ENCODE measurements at places on chromosomes 4 and X.

- DNase-seq: no peak
Measured at GRCh38 chr4:54169176-54169575, 59.9 kb upstream of the PDGFRA start.

DNA sequence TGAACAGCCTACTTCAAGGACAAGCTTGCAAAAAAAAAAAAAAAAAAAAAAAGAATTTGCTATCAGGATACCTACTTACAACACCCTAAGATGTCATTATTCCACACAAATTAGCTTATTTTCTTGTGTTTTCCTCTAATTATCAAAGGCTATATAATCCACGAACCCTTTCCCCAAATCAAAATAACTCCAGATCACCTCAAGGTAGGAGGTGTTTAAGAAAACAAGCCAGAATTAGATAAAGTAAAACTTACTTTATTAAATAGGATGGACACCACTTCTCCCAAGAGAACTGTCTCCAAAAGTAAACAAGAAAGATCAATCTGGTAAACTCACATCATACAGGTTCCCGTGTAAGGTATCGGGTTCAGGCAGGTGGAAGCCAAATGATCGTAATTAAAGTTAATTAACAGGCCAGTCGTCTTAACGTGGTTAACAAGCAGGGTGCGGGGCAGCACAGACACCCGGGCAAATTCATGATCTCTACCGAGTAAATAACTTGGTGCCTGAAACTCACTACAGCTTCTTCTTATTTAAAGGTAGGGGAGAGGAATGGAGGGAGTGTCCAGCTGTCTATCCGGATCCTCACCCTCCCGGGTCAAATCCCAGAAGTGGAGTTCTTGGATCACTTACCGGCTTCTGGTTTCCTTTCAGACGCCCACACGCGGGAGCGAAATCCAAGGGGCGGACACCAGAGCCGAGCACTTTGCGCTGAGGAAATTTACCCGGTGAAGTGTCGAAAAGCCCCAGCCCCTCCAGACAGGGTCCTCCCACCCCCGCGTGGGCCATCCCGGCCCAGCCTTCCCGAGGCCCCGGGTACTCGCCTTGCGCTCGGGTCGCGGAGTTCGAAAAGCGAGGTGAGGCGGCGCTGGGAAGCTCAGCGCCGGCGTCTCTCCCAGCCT, 708 bp downstream of the ARAP2 start:
- DNase-seq: no peak

- no peak for DNase-seq
Measured at GRCh38 chr4:184897895-184898294, 72.1 kb upstream of the ACSL1 start.

- no peak for DNase-seq
Measured at GRCh38 chrX:110282922-110283321, 35.0 kb downstream of the AMMECR1 start.

DNA sequence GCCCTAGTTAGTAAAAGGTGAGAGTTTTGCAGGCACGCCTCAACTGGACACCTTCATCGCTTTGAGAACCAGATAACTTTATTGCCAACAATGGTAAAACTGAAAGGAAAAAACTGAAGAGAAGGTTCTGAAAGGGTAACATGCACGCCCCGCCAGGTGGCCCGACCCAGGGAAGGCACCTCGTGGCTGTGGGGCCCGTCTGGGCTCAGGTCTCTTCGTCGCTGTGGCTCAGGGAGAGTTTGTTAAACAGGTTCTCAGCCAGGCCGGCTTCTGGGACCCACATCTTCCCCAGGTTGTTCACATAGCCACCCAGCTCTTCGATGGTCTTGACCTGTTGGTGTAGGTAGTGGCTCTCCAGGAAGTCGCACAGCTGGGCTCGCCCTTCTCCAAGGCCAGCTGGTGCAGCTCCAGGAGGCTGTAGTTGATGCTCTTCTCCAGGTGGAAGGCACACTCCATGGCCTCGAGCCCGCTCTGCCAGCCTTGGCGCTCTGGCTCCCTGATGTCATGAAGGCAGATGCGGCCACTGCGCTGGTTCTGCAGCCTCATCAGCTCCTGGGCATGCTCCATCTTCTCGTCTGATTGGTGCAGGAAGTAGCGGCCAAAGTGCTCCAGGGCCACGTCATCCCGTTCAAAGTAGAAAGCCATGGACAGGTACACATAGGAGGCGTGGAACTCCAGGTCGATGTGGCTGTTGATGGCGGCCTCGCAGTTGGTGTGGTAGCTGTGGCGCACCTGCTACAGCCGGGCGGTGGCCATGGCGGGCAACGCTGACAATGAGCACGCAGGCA, 69.7 kb downstream of the FAM47C start:
- no peak for DNase-seq

DNA sequence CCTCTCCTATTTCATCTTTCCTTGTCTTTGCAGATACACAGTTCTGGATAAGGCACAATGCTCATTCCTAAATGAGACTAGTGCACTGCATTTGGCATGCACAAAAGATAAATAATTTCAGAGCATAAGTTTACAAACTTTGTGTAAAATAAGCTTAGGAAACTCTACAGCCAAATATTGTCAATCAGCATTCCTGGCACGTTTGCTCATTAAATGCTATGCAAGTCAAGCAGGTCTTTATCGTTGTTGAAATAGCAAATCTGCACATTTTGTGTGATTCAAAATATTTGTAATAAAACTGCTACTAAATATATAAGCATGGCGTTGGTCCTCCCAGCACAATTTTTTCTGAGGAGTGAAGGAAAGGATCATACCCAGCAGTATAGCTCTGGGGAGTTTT, 322.1 kb upstream of the NOCT start:
- no peak for DNase-seq

DNA sequence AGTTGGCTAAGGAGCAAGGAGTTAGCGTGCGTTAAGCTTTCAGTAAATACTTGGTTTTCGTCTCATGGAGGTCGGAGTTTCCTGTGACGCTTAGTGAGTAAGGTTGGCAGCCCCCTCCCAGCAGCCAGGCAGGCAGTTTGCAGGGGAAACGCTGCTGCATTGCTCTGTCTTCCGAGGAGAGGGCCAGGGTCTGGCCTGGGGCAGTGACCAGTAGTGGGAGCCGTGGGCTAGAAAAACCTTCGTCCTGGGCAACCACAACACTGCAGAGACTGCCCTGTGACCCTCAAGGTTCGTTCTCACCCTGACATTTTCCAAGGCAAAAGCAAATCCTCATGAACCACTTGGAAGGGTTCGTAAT, 432 bp downstream of the TMEM175 start:
- DNase-seq: no peak

DNA sequence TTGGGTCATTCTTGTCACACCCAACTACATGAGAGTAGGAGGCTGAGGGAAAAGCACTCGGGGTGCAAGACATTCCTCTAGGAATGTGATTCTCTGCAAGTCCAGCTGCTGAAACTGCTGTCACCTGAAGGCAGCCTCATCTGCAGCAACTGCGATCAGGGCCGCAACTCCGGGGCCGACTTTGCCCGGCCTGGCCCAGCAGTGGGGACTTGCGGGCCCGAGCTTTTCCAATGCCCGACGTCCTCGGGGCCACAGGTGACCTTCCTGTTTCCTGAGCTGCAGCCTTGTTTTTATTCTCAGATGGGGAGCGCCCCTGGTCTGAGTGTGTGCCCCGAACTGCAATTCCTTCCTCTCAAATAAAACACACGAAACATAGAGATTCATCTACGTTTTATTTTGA, 104.7 kb upstream of the NKX1-1 start:
- no peak for DNase-seq

GRCh38 chrX:52544147-52544840, 27.4 kb upstream of the XAGE1B start:
- DNase-seq: no peak

DNA sequence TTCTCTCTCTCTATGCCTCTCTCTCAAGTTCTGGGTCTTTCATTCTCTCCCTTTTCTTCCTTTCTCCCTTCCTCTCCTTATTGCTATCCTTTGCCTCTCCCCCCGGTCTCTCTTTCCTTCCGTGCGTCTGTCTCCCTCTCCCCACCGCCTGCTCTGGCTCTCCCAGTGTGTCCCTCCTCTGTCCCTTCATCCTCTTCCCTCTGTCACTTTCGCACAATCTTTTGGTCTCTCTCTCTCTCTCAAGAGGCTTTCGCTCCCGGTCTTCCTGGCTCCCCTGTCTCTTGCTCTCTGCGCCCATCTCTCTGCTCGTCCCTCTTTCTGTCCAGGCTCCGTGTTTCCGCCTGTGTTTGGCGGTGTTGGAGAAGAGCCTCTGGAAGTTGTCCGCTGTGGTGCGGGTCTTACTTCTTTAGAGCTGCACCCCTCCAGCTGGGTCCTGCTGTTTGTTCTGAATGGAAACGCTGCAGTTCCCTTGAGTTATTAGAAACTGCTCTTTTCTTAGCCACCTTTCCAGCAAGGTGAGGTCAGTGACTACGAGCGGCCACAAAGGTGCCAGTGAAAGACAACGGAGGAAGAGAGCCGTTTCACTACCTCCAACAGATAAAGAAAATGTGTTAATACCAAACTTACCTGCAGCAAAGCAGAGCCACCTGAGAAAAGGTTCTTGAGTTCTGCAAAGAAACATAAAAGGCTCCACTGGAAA, 1.1 kb downstream of the BMPR1B start:
- no peak for DNase-seq

Data from cortex of kidney (tissue), 1 donor.